ENCODE measurements at places on chromosomes 3 and 15.

GRCh38 chr15:55872471-55872870 lies 120.9 kb downstream of the NEDD4 start:
- DNase-seq = no peak

GRCh38 chr15:60773255-60773654 lies 294.3 kb upstream of the ICE2 start:
- no peak for DNase-seq

- no peak for DNase-seq
Observed at GRCh38 chr15:41655716-41656115, 4.5 kb upstream of the MGA start.

GRCh38 chr3:173622166-173622565 lies 224.6 kb downstream of the NLGN1 start:
- no peak for DNase-seq

DNA sequence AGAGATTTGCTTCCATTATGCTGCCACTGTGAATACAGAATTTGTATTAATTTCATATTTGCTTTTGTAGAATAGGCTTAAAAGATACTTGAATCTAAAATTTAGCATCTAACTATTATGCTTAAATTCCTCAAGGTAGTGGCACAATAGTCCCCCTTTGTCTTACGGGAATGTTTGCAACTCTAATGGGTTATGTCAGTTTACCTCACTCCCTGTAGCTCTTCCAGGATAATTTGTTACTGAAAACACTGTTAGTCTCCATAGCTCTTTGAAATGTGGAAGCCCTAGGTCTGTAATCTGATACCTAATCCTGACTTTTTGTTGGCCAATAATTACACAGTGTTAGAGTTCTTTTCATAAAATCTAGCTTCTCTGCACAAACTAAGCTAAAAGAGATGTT lies 433.4 kb downstream of the PYDC2 start:
- no peak for DNase-seq

DNA sequence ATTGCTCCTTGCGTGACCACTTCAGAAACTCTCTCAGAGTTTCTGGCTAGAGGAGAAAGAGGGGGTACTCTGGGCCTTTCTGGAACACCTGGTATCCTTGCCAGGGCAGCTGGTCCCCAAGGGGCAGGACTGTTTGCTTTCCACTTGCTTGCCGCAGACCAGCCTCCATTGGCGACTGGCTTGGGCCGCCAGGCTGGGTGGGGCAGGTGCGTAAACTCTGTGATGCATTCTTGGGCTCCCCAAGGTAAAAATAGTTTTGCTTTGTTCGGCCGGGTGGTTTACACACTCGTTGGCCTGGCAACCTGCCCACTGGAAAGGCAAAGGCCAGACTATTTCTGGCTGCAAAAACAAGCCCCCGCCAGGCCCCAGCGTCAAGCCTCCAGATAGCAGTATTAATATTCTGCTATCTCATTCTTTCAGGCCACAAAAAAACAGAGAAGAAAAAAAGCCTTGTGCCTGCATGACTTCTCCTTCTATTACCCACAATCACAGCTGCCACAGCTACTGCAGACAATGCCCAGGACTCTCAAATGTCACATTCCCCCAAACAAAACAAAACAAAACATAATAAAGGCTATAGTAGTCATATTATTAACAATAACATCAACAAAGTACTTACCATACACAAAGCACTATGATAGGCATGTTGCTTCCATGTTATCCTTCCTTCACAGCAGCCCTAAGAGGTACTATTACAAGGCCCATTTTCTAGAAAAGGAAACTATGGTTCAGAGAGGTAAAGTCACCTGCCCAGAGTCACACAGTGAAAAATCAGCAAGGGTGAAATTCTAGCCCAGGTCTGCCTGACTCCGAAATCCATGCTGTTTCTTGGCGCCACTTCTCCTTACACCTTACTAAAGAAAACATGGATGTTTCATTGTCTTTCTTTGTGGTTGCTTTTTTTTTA lies 14.0 kb upstream of the SSUH2 start:
- no peak for DNase-seq

DNA sequence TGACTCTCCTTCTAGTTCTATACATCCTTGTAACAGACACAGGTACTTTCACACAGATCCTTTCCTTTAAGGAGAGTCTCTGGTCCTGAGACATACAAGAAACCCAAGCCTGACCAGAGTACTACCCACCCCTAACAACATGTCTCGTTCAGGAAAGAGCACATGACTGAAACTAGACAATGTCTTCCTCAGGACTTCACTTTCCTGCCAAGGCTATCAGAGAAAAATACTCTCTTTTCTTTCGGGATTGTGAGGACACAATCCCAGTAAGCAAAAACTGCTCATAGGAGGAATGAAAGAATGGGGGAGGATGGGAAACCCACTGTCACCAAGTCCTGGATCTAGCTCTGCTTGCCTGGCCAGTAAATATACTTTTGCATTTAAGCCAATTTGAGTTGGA lies 11.5 kb upstream of the ANKRD28 start:
- DNase-seq = no peak
